ENCODE measurements at places on chromosomes 16 and 17.

GRCh38 chr16:73743665-73744496 is 552.7 kb upstream of the PSMD7 start:
- no peak for DNase-seq

GRCh38 chr16:67349172-67349571 is 22.6 kb downstream of the LRRC36 start:
- DNase-seq: no peak

DNA sequence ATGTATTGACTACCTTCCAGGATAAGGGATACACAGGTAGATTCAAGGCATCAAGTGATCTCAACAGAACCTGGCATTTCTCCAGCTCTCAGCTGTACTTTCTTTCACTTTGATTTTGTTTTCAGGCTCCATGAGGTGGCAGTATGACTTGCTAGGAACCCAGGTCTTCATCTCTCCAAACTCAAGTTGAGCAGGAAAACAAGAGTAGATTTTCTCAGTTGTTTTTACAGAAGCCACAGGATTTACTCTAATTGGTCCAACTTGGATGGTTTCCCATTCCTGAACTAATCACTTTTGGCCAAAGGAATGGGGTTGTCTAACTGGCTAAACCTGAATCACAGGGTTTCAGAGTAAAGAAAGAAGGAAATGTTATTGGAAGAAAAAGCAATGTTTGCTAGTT is 146.6 kb downstream of the TRIM37 start:
- no peak for DNase-seq

- no peak for DNase-seq
Measured at GRCh38 chr16:66509576-66509975, 40.3 kb downstream of the TK2 start.

GRCh38 chr17:3003296-3004149 is 59.9 kb downstream of the OR1D5 start:
- no peak for DNase-seq

Data from stimulated activated CD4-positive, alpha-beta T cell treated with anti-CD3 and anti-CD28 coated beads, Interleukin-4, amount 100 ng/mL, for 24 hours (primary cell).